ENCODE measurements at places on chromosomes 7 and 10. TPM values are rescaled to one million over a fixed set of nuclear protein-coding genes. Genes with fewer than 3 reads are reported as not detected.
A peak's percentile ranks its signal among the peaks of the same experiment; 100 is the strongest.

- no peak for DNase-seq
Measured at GRCh38 chr10:24579906-24580305, 143.8 kb downstream of the ARHGAP21 start.

DNA sequence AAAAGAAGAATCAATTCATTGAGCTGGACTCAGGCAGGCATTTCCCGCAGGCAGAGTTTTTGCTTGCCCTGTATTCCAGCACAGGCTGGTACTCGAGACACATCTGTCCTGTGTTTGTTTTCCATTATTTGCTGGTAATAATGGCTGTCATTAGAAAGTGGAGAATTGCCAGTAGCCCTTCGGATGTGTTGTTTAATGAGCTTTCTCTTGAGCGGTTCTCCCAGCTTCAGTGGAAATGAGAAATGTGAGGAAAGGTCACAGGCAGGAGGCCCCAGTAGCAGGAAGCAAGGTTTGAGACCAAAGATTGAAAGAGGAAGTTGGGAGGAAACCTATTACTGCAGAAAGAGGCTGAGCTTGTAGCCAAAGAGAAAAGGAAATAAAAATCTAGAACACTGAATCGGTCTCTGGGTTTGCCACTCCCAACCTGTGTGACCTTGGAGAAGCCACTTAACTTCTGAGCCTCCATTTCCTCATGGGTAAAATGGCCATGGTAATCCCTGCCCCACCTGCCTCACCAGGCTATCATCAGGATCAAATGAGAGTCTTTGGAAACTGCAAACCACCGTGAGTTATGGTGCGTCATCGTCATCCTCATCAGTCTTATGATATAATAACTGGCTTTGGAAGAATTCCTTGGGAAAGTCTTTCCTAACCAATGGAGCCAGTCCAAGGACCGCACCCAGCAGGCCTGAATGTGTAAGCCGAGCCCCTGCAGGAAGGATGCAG, 67.7 kb downstream of the TACR2 start:
- DNase-seq = peak; percentile 58

RBP3 gene
- total RNA-seq = not detected

CDCA7L gene
- total RNA-seq = 72.0 TPM

DNA sequence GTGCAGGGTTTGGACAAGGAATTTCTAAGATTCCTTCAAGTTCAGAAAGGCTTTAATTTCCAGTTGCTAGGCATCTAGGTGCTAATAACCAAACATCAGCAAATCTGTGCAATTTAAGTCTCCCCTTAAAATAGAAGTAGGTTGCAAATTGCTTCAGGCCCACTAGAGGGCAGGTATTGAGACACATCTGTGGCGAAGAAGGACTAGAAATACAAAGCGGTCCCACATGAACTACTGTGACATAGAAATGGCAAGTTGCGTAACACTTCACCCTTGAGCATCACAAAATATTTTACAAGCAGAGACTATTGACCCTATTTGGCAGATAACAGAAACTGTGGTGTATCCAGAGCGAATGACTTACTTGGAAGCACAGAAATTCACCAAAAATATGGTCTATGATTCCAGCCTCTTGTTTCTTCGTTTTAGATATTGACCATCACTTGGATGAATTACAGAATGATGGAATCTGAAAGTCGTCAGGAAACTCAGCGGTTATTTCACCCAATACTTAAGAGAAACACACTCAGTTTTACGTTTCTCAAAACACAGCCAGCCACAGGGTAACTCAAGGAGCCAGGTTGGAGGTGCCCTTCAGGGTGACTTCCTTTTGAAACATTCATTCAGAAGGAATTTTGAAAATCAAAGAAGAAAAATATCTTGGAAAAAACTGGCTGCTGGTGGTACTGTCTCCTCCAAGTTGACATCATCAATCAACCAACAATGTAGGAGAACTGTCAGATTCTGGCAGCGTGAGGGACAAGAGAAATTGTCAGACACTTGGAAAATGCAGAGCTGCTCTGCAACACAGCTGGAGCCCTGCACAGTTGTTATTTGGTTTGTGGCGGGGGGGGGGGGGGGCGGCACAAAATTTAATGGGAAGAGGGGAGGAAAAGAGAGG, 256.3 kb upstream of the MINDY3 start:
- no peak for DNase-seq

ITPRID1 gene
- not detected for total RNA-seq

GRCh38 chr10:91006001-91006751, 85.3 kb upstream of the ANKRD1 start:
- DNase-seq = peak; percentile 35

ZCWPW1 gene
- 4.2 TPM for total RNA-seq

RAB19 gene
- total RNA-seq = not detected

TFR2 gene
- not detected for total RNA-seq

DNA sequence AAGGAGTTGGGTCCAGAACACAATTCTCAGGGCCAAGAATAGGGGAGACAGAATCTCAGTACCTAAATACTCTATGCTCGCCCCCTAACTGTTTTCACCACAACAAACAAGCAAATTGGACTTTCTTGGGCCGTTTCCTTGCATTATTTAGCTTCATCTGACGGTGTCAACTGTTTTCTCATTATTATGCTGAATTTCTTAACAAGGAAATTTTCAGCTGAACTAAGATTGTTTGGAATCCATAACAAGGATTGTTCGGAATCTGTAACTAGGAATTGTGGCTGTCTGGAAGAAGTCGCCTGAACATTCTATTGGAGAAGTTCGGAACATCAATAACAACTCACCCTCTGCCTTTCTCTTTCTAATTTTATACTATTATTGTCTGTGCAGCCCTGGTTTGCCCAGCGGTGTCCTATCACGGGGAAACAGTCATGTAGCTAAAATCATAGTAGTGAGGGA, 15.5 kb upstream of the DLX6 start:
- no peak for DNase-seq

- DNase-seq = no peak
Measured at GRCh38 chr7:149494738-149495368, 2.8 kb downstream of the ZNF746 start.

DNA sequence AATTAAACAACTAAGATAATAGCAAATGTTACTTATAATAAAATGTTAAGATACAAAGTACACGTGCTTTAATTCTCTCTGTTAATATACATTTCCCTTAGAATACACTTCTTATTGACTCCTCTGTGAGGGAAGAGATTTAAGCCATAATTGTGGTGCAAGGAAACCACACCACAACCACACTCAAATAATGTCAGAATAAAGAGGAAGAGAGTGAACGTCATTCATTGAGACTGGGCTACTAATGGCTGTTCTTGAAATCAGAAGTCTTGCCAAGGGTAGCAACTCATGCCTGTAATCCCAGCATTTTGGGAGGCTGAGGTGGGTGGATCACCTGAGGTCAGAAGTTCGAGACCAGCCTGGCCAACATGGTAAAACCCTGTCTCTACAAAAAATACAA, 10.0 kb downstream of the FAM171A1 start:
- no peak for DNase-seq

GRCh38 chr7:14639801-14640200, 262.8 kb downstream of the DGKB start:
- DNase-seq = no peak

CNTNAP2 gene
- 0.22 TPM for total RNA-seq

DNA sequence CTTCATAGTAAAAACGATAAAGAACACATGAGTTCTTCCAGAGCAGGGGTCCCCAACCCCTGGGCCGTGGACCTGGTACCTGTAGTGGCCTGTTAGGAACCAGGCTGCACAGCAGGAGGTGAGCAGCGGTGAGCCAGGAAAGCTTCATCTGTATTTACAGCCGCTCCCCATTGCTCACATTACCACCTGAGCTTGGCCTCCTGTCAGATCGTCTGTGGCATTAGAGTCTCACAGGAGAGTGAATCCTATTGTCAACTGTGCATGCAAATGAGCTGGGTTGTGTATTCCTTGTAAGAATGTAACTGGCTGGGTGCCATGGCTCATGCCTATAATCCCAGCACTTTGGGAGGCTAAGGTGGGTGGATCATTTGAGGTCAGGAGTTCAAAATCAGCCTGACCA, 229.5 kb downstream of the CNTNAP2 start:
- DNase-seq = no peak

HSPA12A gene
- 22.5 TPM for total RNA-seq
